ENCODE measurements at places on chromosomes 13 and 19.
A peak's percentile ranks its signal among the peaks of the same experiment; 100 is the strongest.

DNA sequence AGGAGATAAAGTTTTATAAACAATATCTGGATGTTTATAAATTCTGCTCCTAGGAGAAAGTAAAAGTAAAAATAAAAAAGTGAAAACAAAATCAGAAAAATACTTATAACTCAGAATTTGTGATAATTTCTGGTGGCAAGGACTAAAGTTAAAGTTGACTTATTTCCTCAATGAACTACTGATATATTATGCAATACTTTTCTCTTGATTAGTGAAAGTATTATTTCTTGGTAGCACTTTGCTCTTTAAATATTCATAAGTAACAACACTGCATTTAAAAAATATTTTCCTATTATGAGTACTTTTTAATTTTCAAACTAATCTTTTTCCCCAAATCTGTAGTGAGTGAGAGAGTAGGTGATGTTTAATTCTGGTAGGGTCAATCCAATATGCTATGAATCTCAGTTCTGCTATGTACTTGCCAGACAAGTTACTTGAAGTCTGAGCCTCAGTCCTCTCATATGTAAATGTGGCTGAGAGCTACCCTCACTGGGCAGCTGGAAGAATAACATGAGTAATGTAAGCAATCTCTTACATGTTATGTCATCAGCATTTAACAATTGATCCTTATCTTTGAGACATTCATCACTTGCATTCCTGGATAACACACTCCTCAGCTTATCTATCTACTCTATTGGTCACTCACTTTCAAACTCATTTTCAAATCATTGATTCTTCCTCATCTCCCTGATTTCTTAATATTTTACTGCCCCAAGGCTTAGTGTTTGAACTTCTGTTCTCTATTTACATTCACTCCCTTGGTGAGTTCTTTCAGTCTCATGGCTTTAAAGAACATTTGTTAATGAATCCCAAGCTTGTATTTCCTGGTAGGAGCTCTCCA, 239.0 kb downstream of the RGCC start:
- DNase-seq = no peak

DNA sequence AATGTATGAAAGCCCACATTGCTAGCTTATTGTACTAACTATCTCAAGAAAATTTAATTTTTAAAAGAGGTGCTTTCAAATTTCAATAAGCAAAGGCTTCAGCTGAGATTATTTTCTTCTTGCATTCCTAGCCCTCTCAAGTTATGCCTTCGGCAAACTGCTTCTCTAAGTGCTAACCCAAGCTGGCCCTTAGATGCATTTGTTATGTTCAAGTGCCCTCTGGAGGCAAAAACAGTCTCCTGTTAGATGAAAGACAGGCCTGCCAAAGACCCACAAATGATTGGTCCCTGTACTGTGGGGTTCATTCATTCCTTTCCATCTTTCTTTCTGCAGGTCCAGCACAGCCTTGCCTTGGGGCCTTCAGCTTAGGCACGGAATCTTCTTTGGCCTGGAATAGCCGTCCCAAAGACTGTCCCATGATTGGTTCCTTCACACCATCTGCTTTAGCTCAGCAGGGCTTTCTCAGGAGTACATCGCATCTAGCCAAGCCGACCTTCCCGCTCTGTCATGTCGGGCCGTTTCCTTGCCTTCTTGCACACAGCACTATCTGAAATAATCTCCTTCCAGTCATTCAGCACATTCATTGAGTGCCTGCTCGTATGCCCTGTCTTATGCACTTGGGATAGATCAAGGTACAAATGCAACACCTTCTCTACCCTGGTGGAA, 26.4 kb upstream of the TPTE2 start:
- DNase-seq = peak; percentile 4

DNA sequence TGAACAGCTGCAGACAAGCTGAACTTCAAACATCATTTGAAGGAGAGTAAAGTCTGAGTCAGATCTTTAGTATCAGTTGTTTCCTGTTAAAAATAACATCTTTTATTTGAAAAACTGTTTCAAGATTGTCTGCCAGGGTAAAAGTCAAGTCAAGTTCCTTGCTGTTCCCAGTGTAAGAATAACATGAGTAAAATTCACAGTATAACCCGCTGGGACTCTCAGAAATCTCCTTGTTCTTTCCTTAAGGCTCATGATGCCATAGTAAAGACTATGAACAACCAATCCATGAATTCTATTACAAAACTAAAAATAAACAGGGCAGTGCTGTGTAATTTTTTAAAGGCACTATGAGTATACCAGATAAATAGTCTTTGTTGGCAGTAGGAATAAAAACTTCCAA, 112.9 kb downstream of the IRS2 start:
- no peak for DNase-seq

GRCh38 chr13:23743278-23744076, 145.7 kb downstream of the MIPEP start:
- DNase-seq = no peak

GRCh38 chr13:59793107-59793506, 370.6 kb downstream of the DIAPH3 start:
- DNase-seq = no peak

DNA sequence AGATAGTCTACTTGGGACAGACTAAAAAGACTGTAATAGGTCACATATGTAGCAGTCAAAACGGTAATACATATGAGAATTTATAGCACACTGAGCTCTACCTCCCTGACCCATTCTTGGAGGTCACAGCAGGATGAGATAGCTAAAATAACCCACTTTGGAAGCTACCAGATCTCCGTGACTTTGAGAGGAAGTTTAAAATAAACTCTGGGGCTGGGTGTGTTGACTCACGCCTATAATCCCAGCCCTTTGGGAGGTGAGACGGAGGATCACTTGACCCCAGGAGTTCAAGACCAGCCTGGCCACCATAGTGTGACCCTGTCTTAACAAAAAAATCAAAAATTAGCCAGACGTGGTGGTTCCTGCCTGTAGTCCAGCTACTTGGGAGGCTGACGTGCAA, 45.3 kb downstream of the DHRS12 start:
- DNase-seq = no peak

- no peak for DNase-seq
These were observed 136.7 kb upstream of the SLITRK6 start for GRCh38 chr13:85935868-85936467.

DNA sequence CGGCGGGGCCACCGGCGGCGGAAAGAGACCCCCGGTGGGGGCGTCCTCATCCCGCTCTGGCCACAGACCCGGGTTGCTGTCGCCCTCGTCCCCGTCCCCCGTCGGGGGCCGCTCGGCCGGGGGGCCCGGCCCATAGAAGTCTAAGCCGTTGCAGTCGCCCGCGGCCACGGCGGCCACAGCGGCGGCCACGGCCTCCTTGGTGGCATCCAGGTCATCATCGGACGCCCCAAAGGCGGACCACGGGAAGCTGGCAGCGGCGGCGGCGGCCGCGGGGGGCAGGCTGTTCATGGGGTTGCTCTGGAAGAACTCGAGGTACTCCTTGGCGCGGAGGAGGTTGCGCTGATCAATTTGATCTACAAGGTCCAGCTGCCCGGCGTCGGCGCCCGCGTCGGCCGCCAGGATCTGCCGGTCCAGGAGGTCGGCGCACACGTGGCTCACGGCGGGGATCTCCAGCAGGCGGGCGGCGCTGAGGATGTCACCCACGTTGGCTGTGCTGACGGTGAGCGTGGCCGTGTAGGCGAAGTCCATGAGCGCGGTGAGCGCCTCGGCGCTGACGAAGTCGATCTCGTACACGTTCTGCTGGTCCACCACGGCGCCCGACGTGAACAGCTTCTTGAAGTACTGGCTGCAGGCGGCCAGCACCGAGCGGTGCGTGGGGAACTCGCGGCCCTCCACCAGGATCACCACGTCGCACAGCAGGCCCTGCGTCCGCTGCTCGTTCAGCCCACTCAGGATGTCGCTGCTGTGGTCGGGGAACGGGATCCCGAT, 12.1 kb downstream of the ZBTB7A start:
- no peak for DNase-seq

GRCh38 chr13:26529441-26529840, 28.0 kb upstream of the WASF3 start:
- no peak for DNase-seq
